ENCODE measurements at places on chromosomes 2 and 18. TPM values are rescaled to one million over a fixed set of nuclear protein-coding genes. Genes with fewer than 3 reads are reported as not detected.

PAX3 gene
- not detected for polyA plus RNA-seq

LCT gene
- 0.08 TPM for polyA plus RNA-seq

ERICH2 gene
- 3.4 TPM for polyA plus RNA-seq

CFAP210 gene
- polyA plus RNA-seq: 3.7 TPM

UPP2 gene
- polyA plus RNA-seq: 9.3 TPM

DCDC2C gene
- polyA plus RNA-seq: not detected

CXCR2 gene
- polyA plus RNA-seq: 0.11 TPM

MOGAT1 gene
- polyA plus RNA-seq: not detected

SCN9A gene
- 1.3 TPM for polyA plus RNA-seq

DNA sequence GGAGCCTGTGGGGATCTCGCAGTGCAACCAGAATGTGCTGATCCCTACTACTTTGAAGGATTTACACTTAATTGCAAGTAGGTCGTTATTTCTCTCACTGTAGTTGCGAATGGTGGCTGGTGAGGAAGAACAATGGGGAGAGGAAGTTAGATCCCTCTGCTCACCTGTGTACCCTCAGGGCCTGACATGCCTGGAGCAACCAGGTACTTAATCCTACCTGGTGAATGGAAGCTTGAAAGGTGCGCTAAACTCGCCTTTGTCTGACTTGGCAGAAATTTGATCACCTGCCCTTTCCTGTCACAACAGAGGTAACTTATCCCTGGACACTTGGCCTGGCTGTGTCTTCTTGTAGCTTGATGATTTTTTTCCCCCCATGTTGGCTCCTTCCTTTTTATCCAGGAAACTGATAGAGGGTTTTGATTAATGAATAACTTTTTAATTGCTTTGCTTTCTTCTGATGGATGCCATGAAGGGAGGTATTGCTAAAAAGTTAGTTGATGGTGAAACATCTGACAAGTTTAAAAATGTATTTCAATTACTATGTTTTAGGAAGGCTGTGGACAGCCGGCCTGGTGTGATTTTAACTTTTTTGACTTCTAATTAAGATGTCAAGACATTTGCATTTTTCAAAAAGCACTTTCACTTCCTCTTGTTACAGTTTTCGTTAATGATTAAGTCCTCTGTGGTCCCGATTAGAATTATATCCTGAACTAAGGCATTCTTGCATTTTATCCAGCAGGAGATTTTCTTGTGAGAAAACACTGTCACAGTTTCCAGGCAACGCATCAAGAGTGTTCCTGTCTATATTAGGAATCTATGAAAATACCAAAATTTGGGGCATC lies 9.2 kb downstream of the SGPP2 start:
- no peak for DNase-seq

- peak; percentile 8 for DNase-seq
These were observed 110.9 kb downstream of the GALR1 start for GRCh38 chr18:77360315-77361190.

DNA sequence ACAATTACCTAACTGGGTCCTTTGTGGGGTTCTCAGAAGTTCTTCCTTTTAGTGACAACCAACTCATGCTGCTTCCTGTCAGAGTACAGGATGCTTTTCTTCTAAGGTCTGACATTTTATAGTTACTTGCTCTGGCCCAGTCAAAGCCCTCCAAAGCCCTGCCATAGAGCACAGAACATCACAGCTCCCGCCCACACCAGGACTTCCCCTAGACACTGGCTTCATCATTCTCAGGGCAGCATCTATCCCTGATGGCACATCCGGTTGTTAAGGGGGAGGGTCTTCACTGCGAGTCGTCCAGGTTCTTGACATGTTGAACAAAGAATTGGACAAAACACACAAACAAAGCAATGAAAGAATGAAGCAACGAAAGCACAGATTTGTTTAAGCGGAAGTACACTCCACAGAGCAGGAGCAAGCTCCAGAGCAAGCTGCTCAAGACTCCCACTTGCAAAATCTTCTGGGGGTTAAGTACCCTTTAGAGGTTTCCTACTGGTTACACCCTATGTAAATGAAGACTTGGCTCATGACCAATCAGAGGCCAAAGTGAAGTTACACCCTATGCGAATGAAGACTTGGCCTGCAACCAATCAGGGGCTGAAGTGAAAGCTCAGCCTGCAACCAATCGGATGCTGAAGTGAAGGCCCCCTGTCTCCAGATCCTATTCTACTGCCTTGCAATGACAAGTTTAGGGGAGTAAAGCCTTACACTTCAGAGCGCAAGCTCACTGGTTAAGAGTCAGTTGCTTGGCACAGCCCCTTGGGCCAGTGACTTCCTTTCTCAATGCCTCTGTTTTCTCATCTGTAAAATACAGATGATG lies 79.0 kb downstream of the HDAC4 start:
- no peak for DNase-seq

GRCh38 chr2:174615871-174616436 lies 18.4 kb upstream of the WIPF1 start:
- DNase-seq: no peak

GRCh38 chr18:79645291-79645983 lies 34.2 kb upstream of the CTDP1 start:
- DNase-seq: no peak

- DNase-seq: no peak
These were observed 720 bp downstream of the LBX2 start for GRCh38 chr2:74498500-74499266.

- no peak for DNase-seq
These were observed 306.2 kb upstream of the CXCR4 start for GRCh38 chr2:136424112-136424511.

DNA sequence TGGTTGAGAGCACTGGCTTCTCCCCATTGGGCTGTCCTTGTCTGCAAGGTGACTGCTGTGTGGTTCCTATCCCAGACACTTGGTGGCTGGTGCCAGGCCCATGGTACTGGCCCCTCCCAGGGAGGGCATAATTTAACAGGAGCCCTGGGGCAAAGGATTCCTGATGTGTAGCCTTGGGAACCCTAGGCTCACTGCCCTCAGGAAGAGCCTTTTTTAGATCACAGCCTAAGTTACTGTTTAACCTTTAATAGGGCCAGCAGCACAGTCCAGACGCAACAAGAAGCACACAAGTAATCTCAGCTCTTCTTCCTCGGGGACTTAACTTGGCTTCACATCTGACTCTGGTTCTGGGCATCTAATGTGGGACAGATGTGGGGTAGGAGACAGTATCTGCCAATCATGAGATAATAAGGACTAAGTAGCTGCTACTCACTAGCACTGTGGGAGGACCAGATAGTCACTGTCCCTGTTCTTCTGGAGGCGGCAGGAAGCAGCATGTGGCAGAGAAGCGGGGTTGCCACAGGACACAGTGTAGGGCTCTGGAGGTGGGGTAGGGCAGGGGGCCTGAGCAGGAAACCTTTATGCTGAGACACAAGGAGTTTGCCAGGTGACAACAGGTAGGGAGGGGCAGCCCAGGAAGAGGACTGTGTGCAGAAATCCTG lies 136.3 kb downstream of the TMEM17 start:
- DNase-seq: no peak

- DNase-seq: no peak
These were observed 5.3 kb downstream of the NGEF start for GRCh38 chr2:233007739-233008138.

DNA sequence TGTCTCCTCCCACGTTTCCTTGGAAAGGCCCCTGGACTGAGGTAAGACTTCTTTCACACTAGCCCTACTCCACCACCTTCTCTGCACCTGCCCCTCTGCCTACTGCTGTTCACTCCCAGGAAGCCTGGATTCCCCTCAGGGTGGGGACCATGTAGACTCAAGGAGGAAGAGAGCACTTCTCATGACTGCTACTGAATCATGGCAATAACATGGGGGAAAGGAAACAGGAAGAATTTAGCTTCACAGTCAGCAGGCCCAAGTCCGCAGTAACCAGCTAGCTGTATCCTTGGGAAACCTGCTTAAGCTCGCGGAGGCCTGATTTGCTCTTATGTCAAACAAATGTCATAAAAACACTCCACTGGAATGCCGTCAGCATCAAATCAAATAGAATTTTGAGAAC lies 126.2 kb upstream of the CAPN13 start:
- DNase-seq: no peak

DNA sequence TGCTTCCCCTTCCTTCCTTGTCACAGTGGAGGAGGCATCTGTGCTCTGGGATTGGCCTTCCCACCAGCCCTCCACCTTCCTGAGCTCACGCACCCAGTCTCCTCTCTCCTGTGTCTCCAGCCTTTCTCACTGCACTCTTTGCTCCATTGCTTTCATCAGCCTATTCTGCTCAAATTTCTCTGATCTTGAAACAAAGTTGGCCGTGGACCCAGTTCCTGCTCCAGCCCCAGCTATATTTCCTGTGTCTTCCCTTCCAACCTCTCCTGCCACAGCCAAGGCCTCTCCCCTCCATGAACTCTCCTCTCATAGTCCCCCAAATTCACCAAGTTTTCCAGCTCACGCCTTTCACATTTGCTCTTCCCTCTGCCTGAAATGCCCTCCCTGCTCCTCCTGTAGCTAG lies 226.6 kb upstream of the AGAP1 start:
- no peak for DNase-seq

DNA sequence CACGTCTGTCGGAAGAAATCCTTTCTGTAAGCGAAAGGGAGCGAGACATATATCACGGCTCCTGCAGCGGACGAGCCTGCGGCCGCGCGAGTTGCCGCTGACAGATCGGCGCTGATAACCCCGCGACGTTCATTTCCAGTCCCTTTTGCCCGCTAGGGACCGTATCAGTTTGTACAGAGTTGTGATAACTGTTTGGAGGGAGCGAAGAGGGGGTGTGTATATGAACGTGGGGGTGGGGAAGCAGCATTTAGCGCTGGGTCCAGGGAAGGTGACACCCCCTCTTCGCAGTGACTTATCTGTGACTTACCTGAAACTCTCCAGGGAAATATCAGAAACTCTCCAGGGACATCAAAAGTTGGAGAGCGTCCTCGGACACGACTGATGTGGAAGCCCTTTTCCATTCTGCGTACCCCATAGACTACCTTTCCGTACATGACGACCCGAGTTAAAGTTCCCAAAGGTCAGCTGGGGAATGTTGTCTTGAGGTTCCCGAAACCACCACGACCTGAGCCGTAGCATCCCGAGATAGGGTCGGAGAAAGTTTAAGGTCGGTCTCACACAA lies 948 bp upstream of the GATA6 start:
- DNase-seq: no peak

GRCh38 chr2:199395311-199395710 lies 62.4 kb downstream of the SATB2 start:
- no peak for DNase-seq

- DNase-seq: no peak
These were observed 404.4 kb downstream of the SOCS6 start for GRCh38 chr18:70693246-70693645.

GRCh38 chr2:105872830-105873229 lies 128.1 kb downstream of the NCK2 start:
- DNase-seq: no peak

GRCh38 chr2:219029829-219030165 lies 11.5 kb downstream of the CFAP65 start:
- DNase-seq: peak; percentile 58

DNA sequence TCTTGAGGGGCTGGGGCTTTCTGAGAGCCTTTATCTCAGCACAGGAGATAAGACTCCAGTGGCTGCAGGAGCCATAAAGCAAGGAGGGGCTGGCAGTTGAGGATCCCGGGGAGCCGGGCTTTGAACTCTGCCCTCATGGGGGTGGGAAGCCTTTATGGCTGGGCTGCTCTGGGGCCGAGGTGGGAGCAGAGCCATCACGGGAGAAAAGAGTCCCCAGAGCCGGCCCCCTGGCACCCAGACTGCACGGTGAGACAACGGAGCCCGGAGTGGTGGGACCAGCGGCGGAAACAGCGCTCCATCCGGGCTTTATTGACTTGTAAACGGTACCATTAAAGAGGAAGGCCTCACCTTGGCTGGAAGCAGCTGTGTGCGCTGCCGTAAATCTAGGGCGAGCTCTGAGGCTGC lies 162.6 kb downstream of the MYCN start:
- DNase-seq: no peak

DNA sequence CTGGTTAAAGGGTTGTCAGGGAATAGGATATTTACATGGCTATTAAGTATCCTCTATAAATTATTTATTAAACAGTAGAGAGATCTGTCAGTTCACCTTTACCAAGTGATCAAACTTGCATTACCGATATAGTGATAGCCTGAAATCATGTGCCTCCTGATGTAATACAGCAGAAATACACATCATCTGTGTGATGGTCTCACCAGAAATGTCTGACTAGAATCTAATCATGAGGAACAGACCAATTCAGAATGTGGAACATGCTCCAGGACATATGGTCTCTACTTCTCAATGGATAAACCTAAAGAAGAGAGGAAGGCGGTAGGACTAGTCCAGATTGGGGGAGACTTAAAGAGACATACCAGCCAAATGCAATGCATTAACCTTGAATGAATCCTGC lies 6.2 kb downstream of the VPS54 start:
- no peak for DNase-seq

GRCh38 chr2:32423536-32423935 lies 66.7 kb downstream of the BIRC6 start:
- no peak for DNase-seq

- DNase-seq: no peak
These were observed 367.4 kb downstream of the NCKAP5 start for GRCh38 chr2:133200684-133201421.

- DNase-seq: no peak
These were observed 37.0 kb downstream of the NIFK start for GRCh38 chr2:121699421-121700333.
